ENCODE measurements at places on chromosomes 11 and 22. TPM values are rescaled to one million over a fixed set of nuclear protein-coding genes. Genes with fewer than 3 reads are reported as not detected.

DNA sequence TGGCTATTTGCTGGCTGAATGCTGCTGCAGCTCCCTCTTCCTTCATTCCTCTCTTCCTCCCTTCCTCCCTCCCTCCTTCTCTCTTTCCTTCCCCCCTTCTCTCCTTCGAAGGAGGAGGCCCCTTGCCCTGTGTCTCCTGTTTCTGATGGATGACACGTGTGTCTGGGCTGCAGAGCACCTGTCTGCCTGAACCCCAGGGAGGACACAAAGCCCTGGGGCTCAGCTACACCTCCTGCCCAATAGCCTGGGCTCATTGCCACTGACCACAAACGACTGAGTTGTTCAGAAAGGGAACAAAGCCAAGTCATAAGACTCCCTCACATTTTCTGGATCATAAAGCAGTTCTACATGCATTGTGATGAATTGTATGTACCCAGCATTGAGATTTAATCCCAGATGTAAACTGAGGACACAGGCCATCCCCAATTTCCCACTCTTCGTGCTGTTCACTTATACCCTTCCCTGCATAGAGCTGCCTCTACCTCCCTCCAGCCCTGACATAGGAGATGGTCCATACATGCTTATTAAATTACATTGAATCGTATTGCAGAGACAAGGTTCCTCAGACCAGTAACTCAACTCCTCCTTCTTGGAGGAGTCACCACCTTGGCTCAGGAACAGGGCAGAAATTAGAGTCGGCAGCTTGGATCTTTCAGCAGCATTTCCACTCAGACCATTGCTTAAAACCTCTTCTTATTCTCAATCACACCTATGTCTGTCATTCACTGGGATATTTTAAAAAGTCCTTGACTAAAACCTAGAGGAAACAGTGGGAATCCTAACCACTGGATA lies 1.2 kb downstream of the CSRP3 start:
- DNase-seq = no peak
- H3K4me1 ChIP-seq = no peaks in the 10 kb centered on the region
- H3K4me3 ChIP-seq = no peak overlapping the region
- no peaks in the 10 kb centered on the region for H3K36me3 ChIP-seq
- no peaks in the 10 kb centered on the region for H3K27me3 ChIP-seq

GRCh38 chr22:38461057-38461413 lies 6.0 kb upstream of the KCNJ4 start:
- no peaks in the 10 kb centered on the region for H3K27me3 ChIP-seq
- no peaks in the 10 kb centered on the region for H3K36me3 ChIP-seq
- H3K4me1 ChIP-seq = peaks cover 9% of the 10 kb centered on the region
- no peak overlapping the region for H3K27ac ChIP-seq

DNA sequence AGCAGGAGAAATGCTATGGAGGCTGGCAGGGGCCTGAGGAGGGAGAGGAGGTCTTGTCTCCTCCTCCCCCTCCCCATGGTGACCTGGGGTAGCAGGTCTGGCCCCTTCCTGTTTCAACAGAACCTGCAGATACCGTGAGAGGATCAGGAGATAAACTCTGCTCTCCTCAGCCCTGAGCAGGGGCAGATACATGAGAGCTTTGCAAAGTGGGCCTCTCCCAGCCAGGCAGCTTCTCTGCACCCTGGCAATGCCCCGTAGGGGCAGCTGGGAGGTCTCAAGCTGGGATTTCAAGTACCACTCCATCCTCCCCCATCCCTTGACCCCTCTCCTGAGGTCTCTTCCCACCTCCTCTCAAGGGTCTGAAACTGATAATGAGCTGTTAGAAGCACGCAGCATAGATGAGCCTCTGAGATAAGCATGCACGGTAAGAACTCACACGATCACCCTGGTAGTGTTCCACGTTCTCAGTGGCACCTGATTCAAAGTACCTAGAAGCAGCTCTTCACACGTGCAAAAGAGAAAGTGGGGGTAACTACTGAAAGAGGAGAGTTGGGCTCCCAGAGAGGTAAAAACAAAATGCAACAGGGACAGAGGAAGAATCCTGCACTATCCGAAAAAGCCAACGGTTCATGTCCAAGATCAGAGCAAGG lies 4.9 kb upstream of the CCDC86 start:
- peaks cover 12% of the 10 kb centered on the region for H3K4me1 ChIP-seq
- H3K27ac ChIP-seq = no peak overlapping the region
- H3K4me3 ChIP-seq = no peak overlapping the region
- no peaks in the 10 kb centered on the region for H3K27me3 ChIP-seq
- DNase-seq = no peak
- no peaks in the 10 kb centered on the region for H3K36me3 ChIP-seq

- no peak overlapping the region for H3K4me3 ChIP-seq
- H3K36me3 ChIP-seq = no peaks in the 10 kb centered on the region
- H3K27ac ChIP-seq = no peak overlapping the region
- H3K27me3 ChIP-seq = no peaks in the 10 kb centered on the region
- H3K4me1 ChIP-seq = no peaks in the 10 kb centered on the region
These were observed 54.9 kb upstream of the HTATIP2 start for GRCh38 chr11:20308601-20309000.

DNA sequence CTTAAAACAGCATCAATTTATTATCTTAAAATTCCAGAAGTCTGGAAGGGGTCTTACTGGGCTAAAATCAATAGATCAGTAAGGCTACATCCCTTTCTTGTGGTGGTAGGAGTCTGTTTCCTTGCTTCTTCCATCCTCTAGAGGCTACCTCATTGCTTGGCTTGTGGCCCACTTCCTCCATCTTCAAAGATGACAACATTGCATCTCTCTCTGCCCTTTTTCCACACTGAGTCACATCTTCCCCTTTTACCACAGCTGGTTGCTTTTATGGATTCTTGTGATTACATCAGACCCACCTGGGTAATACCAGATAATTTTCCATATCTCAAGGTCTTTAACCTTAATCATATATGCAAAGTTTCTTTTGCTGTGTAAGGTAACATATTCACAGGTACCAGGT lies 60.9 kb downstream of the GRIA4 start:
- no peak overlapping the region for H3K27ac ChIP-seq
- DNase-seq = no peak
- no peaks in the 10 kb centered on the region for H3K27me3 ChIP-seq
- H3K36me3 ChIP-seq = no peaks in the 10 kb centered on the region
- no peak overlapping the region for H3K4me3 ChIP-seq
- no peaks in the 10 kb centered on the region for H3K4me1 ChIP-seq

DNA sequence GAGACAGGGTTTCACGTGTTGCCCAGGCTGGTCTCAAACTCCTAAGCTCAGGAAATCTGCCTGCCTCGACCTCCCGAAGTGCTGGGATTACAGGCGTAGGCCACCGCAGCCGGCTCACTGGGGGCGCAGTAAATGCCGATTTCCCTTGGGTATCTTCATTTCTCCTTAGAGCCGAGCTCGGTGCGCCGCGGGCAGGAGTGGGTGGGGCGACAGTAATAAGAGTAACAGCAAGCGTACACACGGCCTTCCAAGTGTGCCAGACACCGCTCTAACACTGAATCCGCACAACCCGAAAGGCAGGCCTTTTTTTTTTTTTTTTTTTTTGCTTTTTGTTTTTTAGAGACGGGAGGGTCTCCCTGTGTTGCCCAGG lies 500 bp upstream of the ADSL start:
- DNase-seq = peak; percentile 14
- H3K4me1 ChIP-seq = peaks cover 22% of the 10 kb centered on the region
- H3K4me3 ChIP-seq = peak overlapping the region; percentile 62
- H3K27me3 ChIP-seq = no peaks in the 10 kb centered on the region
- H3K27ac ChIP-seq = peak overlapping the region; percentile 60

- no peak for DNase-seq
- H3K27me3 ChIP-seq = no peaks in the 10 kb centered on the region
- H3K4me3 ChIP-seq = no peak overlapping the region
- H3K4me1 ChIP-seq = no peaks in the 10 kb centered on the region
- H3K27ac ChIP-seq = no peak overlapping the region
- no peaks in the 10 kb centered on the region for H3K36me3 ChIP-seq
These were observed 64.0 kb downstream of the CWC15 start for GRCh38 chr11:94909371-94909820.

DNA sequence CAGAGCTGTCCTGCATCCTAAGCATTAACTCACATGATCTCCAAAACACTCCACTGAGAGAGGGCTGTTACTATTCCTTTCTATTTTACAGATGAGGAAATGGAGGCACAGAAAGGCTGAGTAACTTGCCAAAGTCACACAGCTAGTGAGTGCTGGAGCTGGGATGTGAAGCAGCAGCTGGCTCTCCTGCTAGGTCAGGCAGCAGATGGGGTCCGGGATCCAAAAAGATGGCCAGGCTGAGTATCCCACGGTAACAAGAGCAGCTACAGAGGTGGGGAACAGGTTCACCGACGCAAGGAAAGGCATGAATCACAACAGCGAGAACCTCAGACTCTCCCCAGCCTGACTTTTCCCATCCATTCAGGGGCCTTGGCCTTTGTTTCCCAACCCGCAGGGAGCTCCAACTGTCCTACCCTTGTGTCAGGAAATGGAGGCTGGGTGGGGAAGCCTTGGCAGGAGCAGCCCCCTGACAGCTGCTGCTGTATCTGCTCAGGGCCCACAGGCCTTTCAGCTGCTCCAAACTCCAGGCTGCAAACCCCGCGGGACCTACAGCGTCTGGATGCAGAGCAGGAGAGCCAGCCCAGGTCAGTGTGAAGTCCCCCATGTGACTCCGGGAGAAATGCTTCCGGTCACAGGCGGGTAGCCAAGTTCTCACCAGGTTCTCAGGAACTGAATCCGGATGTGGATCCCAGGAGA lies 29.5 kb downstream of the DKK3 start:
- peaks cover 9% of the 10 kb centered on the region for H3K4me1 ChIP-seq
- H3K27me3 ChIP-seq = no peaks in the 10 kb centered on the region
- peak overlapping the region; percentile 66 for H3K27ac ChIP-seq
- peak; percentile 25 for DNase-seq

DNA sequence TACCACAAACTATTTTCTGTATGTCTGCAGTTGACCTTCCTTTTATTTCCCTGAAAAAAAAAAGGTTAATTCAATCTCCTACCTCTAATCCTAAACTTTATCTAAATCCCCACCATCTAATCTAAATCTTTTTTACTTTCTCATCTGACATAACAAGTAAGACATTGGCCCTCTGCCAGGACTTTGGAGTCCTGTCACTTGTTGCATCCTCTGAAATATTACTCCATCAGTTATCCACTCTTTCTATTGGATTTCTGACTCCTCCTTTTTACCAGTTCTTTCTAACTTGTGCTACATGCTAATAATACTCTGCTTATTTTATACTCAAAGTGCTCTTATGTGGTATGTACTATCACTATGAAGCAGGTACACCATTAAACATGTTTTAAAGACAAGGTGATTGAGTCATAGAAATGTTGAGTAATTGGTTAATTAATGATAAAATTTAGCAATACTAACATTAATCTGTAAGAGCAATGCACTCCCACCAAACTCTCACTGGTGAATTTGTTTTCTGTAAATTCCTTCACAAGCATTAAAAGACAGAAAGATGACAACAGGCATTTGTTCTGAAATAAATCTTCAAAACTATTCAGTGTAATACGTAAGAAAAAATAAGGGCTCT lies 914.2 kb upstream of the RAG2 start:
- no peak overlapping the region for H3K27ac ChIP-seq
- H3K4me1 ChIP-seq = no peaks in the 10 kb centered on the region
- no peak for DNase-seq

- DNase-seq = no peak
- no peaks in the 10 kb centered on the region for H3K27me3 ChIP-seq
- no peaks in the 10 kb centered on the region for H3K4me1 ChIP-seq
- no peak overlapping the region for H3K4me3 ChIP-seq
- H3K36me3 ChIP-seq = no peaks in the 10 kb centered on the region
These were observed 61.3 kb downstream of the PRMT3 start for GRCh38 chr11:20448834-20449233.

DNA sequence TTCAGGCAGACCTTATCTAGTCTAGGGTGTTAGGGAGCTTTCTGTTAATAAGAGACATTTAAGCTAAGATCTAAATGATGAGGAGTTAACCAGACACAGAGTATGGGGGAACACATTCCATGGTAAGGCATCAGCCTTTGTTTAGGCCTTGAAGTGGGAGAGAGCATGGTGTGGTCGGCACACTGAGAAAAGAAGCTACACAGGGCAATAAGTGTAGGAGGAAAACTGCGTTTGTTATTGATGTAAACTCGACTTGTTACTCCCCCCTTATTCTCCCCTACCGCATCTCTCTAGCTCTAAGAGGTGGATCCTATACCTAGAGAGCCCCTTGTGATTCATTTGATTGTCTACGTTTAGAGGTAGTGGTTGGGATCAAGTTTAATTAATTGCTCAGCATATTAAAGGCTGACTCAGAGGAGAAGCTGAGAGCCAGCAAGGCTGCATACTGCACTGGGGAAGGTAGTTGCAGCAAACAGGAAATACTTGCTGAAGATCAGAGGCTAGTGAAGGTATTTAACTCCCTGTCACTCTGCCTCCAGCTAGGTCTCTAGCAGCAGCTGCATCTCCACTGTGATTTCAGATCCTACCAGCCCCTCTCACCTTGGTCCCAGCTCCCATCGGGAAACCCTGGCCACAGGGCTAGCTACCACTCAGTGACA lies 86.8 kb upstream of the TEAD1 start:
- no peaks in the 10 kb centered on the region for H3K4me1 ChIP-seq
- H3K27ac ChIP-seq = no peak overlapping the region
- no peaks in the 10 kb centered on the region for H3K27me3 ChIP-seq

DNA sequence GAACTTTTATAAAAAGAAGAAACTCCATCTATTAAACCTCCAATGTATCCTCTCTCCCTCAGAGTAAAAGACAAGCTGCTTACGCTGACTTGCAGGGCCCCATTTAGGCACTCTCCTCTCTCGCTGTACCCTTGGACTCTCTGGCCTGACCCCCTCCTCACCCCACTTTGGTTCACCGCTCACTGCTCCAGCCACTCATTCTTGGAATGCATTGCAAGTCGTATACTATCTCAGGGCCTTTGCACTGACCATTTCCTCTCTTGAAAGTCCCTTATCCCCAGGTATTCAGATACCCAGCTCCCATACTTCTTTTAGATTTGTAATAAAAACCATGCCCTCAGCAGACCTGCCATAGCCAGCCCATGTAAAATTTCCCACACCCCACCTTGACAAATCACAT lies 139.6 kb downstream of the DBX1 start:
- H3K27ac ChIP-seq = no peak overlapping the region
- no peak for DNase-seq
- peaks cover 38% of the 10 kb centered on the region for H3K4me1 ChIP-seq
- H3K36me3 ChIP-seq = no peaks in the 10 kb centered on the region
- H3K4me3 ChIP-seq = no peak overlapping the region
- no peaks in the 10 kb centered on the region for H3K27me3 ChIP-seq

DNA sequence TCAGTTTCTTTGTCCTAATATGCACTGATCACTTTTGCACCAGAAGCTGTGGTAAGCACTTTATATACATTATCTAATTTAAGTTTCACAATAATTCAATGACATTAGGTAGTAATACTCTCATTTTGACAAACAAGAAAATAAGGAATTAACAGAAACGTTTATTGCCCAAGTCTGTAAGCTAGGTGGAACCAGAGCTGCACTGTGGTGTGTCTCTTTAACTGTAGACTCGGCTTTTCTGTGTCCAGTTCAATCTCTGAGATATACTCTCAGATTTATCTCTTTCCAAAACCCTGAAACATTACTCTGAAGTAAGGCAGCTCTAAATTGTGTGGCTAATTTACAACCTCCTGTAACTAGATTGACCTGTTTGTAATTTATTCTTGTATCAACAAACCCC lies 101.1 kb downstream of the MUC15 start:
- H3K27me3 ChIP-seq = no peaks in the 10 kb centered on the region
- H3K4me3 ChIP-seq = no peak overlapping the region
- H3K27ac ChIP-seq = no peak overlapping the region
- no peaks in the 10 kb centered on the region for H3K36me3 ChIP-seq
- DNase-seq = no peak

RIMBP3C gene
- total RNA-seq = 0.45 TPM

LARGE1 gene
- total RNA-seq = 15.2 TPM

OOSP4B gene
- not detected for total RNA-seq
